ENCODE measurements at places on chromosomes 6 and 20.

DNA sequence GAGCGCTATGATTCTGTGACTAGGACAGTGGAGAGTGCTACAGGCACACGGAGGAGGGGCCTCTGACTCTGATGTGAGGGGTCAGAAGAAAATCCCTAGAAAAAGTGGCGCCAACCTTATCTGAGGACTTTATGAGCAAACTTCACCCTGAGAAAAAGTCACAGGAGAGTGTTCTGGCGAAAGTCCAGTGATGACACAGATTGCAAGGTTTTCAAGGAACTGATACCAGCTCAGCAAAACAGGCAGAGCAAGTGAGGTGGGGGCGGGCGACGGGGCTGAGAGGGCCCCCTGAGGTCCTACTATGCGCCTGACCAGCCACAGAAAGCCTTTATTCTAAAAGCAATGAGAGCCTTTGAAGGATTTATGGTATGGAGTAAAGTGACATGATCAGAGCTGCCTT lies 73.3 kb downstream of the SLC22A23 start:
- DNase-seq: no peak

GRCh38 chr6:139409026-139409425 lies 34.6 kb upstream of the CITED2 start:
- no peak for DNase-seq

- DNase-seq: no peak
These were observed 16.6 kb downstream of the BEND3 start for GRCh38 chr6:107098436-107099307.

DNA sequence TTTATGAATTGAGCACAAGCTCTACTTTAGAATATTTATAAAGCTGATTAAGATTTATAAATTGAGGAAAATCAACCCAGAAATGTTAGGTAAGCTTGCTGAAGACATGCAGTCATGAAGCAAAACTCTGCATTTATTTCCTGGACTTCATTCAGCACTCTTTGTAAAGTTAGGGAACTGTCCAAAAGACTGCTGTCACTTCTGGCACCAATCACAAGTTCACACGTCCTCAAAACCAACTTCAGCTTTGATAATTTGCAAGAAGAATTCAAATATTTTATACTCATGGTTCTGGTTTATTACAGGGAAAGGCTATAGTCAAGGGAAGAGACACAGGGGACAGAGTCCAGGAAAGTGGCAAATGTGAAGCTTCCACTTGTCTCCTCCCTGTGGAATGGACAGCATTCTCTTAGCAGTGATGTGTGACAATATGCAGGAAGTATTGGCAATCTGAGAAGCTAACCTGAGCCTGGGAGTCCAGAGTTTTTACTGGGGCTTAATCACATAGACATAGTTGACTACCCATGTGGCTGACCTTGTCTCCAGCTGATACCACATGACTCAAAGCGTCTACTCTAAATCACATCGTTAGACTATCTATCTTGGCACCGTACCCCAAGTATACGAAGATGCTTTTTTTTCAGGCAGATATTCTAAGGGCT lies 85.4 kb downstream of the PPP1R14C start:
- DNase-seq: no peak

DNA sequence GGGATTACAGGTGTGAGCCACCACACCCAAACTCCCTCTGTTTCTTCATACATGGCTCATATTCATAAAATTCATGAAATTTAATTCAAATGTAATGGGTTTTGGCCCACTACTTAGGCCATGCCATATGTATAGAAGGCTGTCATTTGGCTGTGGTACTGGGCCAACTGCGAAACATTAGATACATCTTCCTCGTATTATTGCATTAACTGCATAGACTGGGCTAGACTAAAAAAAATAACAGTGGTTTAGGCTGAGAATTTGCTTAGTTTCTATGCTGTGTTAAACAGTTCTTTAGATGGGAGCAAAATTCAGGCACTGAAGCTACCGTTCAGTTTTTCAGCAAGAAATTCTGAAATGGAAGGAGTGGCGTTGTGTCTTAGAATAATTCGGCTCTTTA lies 133.6 kb downstream of the DOK5 start:
- DNase-seq: no peak
